Karpas-422 (cell line): ENCODE measurements at places on chromosomes 1 and 21.

DNA sequence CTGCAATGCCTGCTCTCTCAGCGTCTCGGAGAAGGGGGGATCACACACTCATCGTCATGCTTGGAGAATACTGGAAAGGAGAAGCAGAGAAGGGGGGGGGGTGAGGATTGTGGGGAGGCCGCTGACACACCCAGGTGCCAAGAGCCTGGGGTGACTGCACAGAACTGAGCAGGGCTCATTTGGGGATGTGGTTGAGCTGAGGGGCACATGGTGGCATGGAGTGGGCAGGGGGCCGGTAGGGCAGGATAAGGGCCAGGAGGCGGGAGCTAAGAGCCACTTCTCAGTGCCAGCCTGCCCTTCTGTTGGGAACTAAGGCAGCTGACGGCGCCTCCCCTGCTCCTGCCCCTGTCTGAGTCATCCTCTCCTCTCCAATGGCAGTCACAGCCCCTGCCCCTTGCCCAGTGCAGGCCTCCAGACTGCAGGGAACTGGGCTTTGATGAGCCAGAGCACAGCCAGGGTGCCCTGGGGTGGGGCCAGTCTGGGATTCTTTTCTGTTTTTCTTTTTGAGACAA lies 27.2 kb downstream of the MRPL37 start:
- DNase-seq: no peak

GRCh38 chr1:47948126-47948525 lies 49.1 kb downstream of the TRABD2B start:
- DNase-seq: no peak

DNA sequence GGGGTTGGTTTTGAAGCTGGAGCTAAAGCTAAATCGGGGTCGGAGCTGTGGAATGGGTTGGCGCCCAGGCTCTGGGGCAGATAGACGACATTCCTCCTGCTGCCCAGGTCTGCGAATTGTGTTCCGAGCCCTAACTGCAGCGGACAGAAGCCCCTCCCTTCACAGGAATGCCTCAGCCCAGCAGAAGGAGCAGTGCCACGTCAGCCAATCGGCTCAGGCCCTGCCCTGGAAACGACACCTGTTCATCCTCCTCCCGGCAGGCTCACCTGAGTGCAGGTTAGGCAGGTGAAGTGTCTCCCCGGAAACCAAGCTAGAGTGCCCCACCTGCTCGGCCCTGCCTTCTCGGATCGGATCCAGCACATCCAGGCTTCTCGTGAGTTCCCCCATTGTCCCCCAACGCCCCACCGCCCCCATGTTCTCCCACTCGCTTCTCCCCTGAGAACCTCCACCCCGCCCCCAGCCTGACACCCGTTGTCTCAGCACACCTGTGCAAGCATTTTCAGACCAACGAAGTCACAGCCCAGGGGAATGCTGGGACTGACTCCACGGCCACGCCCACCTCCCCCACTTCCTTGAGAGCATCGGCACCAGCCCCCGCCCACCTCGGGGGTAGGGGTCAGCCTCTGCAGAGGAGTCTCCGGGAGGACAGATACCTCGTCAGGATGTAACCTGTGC lies 775 bp downstream of the TMEM125 start:
- DNase-seq: no peak

GRCh38 chr1:174949645-174950044 lies 50.1 kb upstream of the CACYBP start:
- no peak for DNase-seq

DNA sequence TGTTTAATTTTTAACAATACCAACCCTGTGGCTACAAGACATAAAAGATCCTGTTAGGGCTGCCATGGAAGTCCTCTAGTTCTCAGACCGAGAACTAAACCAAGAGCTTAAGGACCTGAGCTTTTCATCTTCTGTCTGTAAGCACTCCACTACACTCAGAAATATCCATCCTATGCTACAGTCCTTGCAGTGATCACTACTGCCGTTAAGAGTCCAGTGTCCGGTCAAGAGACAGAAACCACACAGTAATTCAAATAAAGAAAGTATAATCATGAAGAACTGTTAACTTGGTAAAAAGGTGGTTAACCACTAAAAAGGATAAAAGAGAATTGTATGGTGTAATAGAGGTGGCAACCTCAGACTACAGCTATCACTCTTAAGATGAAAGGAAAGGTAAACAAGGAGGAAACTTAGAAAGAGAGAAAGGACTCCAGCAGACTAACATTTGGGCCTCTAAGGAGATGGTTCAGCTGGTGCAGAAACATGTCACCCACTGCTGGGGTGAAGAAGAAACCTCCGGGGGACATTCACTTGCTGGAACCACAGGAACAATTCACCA lies 22.1 kb upstream of the PRDX6 start:
- DNase-seq: no peak

- no peak for DNase-seq
Measured at GRCh38 chr1:62198781-62199125, 4.1 kb downstream of the L1TD1 start.

GRCh38 chr1:223140611-223141405 lies 2.2 kb downstream of the TLR5 start:
- DNase-seq: no peak

DNA sequence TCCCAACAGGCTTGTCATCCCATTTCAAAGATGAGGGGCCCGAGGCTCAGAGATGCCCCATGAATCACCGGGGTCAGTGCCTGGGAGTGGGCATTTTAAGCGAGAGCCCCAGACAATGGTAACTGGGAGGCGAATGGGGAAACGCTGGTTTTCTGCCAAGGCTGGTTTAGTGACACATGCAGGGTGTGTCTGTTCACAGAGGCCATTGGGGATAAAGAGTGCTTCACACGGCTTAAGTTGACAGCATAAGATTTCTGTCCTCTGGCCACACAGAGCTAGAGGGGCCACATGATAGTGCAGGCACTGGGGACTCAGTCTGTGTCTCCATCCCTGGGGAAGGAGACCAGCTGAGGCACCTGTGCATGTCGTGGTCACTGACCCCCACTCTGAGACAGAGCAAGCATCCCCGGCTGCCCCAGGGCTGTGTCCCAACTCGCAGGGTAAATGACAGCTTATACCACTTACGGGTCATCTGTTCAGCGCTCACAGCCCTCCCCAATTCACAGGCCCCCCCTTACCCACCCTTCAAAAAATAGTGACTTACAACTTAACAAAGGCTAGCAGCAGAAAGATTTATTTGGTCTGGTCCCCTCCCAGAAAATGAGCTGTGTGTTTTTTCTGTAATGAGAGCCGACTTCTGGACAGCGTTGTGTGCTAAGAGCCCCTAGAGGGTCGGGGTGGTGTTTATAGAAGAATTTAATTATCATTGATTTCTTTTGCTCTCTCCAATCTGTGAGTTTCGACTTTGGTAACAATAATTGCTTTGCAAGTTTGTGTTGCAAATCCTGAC lies 34.9 kb upstream of the ARHGEF16 start:
- DNase-seq: no peak

DNA sequence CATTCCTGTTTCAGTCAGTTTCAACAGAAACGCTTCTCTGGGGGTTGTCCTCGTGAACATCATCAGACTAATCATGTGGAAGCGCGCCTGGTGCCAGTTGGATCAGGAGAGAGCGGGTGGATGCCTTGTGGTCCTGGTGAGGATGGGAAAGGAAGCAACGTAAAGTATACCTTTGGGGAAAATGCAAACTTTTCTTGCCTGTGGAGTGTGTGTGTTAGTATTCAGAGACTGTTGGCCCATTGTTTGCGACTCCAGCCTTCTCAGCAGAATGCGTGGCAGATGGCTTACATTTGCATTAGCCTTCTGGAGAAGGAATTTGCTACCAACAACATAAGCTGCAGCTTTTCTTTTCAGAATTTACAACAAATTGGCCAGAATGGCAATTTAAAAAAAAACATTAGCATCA lies 173.9 kb downstream of the RWDD3 start:
- DNase-seq: no peak

- no peak for DNase-seq
Measured at GRCh38 chr1:156104861-156105832, 9.4 kb upstream of the LMNA start.

DNA sequence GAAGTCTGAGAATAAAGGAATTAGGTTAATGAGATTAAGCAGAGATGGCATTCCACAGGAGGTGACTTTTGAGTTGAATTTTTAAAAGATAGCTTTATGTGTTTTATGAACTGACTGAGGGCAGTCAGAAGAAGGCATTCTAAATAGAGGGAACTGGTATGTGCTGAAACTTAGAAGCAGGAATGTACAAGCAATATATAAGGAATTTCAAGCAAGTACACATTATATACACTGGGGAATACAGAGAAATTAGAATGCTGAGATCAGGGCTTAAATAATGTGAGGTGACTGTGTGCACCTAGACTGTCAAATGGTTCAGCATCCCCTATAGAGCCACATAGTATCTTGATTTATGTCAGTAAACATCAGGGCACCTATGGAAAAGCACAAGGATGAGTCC lies 19.3 kb downstream of the WNT2B start:
- no peak for DNase-seq

DNA sequence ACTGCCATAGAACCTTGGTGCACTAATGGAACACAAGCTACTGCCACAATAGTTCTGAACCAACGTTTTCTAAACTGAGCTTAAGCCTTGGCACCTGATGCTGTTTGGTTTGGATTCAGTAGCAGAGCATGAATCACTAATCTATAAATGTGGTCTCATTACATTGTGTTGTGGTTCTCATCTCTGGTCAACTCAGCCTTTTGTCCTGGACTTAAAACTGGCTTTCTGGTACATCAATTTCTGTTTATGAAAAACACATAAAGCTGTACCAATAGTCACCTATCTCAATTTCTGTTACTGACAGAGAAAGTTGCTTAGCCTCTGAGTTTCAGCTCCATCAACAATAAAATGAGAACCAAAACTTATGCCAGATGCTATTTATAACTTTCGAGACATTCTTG lies 197.5 kb upstream of the KIAA0040 start:
- DNase-seq: no peak

DNA sequence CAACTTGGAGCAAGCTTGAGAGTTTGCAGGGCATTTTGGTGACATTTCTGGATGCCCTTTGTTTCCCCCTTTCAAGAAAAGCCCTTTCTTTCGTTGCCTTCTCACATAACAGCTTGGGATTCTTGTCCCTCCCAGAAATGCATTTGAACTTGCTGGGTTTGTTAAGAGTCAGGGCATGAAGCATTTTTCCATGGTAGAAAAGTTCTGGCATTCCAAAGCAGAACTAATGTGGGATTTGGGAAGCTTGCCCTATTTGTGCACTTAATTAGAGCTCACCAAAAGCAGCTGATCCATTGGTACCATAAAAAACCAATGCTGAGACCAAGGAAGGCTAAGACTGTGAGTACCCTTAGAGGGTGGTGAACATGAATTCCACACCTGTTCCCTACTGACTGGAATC lies 99.8 kb upstream of the HOOK1 start:
- DNase-seq: no peak

DNA sequence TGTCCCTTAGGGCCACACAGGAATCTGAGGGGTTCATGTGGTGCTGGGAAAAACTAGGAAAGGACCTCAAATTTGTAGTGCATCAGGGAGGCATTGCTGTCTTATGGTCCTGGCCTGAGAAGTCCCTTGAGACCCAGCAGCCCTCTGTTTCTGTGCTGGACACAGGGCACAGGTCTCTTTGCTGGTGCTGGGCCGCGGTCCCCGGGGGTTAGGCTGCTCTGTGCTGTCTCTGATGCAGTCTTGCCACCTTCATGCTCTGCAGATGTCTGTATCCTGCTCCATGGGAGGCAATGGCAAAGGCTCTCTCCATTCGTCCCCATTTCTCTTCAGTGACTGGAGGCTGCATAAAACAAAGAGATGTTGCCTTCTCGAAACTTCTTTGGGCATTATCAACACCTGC lies 13.0 kb downstream of the EDARADD start:
- no peak for DNase-seq

DNA sequence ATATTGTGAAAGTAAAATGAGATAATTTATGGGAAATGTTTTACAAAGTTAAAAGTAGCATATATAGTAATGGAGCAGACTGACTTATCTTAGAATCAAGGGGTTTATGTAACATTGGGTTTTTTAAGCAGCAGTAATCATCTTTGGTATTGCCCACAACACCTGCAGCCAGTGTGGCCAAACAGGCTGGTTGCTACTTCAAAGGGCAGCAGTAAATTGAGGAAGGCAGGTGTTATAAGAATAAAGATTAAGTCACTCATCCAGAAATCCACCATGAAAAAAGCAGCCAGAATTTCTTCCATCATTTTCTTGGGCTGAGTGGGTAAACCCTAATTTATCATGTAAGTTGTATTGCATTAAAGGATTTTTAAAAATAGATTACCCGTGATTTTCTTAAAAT lies 16.7 kb downstream of the DYNLT5 start:
- no peak for DNase-seq

DNA sequence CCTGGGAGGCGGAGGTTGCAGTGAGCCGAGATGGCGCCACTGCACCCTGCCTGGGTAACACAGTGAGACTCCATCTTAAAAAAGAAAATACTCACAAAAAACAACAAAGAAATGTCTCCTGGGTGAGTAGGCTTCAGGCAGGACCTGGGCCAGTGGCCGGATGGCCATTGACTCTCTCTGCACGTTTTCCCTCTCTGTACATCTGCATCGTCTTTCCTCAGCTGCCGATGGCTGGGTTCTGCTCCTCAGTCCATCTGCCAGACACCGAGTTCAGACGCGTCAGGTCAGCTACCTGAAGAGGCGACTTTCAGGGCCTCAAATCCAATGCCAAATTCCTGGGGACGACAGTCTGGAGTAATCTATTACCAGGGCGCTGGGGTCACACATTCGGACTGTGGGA lies 199.3 kb downstream of the CAMTA1 start:
- no peak for DNase-seq

DNA sequence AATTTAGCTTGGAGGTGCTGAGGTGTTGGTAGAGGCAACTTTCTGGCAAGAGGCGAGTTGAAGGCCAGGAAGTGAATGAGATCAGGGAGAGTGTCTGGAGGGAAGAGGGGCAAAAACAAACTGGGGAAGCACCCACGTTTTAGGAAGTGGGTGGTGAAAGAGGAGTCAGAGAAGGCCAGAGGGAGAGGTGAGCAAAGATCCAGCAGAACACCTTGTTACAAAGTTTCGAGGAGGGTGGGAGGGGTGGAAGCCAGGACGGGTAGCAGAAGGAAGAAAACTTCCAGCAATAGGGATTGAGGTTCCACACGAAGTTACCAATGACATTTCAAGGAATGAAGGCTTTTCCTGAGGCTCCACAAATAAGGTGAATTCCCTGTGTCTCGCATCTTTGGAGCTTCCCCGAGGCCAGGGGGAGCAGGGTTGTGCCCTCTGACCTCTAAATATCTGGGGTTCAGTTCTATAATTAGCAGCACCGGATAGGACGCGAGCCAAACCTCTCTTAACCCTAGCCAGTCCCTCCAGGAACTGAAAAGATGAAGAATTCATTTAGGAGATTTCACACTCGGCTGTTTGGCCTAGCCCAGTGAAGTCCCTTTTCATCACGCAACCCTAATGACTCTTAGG lies 578 bp upstream of the SESN2 start:
- no peak for DNase-seq

GRCh38 chr1:195831789-195832188 lies 776.5 kb downstream of the KCNT2 start:
- DNase-seq: no peak

GRCh38 chr1:154760469-154760933 lies 109.6 kb downstream of the KCNN3 start:
- no peak for DNase-seq

- no peak for DNase-seq
Measured at GRCh38 chr1:182205351-182206022, 144.0 kb upstream of the ZNF648 start.

- no peak for DNase-seq
Measured at GRCh38 chr1:200998323-200998722, 25.2 kb downstream of the KIF21B start.

GRCh38 chr1:39666772-39667171 lies 5.1 kb downstream of the NT5C1A start:
- no peak for DNase-seq
